ENCODE measurements at places on chromosomes 13 and 19.

GRCh38 chr13:51246025-51246417, 23.8 kb downstream of the FAM124A start:
- no peak for DNase-seq

DNA sequence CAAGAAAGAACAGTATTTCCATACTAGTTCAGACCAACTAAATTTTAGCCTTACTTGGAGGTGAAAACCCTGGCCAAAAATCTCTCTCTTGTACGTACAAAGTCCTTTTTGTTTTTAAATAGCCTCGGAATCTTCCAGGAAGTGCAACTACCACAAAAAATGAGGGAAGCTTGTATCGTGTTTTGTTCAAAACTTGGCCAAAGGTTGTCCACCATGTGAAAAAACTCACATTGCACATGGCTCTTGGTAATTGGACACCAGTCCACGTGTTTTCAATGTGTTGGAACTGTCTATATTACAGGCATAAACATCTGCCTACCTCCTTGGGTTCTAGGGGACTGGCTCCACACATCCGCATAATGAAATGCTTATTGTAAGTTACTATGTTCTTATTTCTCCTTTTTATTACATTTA, 15.2 kb upstream of the STRN4 start:
- DNase-seq, result no peak

DNA sequence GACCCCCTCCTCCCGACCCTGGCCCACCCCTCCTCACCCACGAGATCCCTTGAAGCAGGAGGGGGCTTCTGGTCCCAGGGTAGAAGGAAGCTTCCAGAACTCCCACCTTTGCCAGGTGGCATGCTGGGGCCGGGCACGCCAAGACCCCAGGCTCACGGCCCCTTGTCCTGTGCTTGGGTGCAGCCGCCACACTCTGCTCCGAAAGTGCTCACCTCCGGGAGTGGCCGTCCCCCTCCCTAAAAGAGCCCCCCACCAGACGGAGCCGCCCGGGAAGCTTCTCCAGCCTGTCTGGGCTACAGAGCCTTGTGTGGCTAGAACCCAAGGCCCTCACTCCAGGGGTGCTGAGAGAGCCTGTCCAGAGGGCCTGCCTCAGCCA, 1.8 kb upstream of the EFNA2 start:
- no peak for DNase-seq

GRCh38 chr13:26899202-26899601, 138.6 kb upstream of the GPR12 start:
- no peak for DNase-seq

GRCh38 chr13:48930918-48931317, 44.8 kb upstream of the FNDC3A start:
- no peak for DNase-seq

DNA sequence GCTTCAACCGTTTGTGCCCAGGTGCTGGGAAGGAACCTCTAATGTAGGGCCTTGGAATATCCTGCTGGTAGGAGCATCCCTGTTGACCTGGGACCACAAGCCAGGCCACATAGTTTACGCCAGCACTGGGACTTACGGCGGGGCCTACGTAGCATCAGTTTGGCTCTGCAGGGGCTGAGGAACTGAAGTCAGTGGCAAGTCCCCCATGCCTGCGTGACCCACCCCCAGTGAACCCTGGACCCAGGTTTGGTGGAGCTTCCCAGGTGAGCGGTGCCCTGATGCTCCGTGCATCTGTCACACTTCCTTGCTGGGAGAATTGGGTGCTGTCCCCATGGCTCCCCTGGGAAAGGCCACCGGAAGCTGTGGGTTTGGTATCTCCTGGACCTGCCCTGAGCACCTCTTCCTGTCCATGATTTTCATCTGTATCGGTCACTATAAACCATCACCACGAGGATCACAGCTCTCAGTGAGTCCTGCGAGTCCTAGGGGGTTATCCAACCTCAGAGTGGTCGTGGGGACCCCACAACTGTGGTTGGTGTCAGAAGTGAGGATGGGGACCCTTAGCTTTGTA, 9.9 kb downstream of the SIGLEC11 start:
- DNase-seq, result no peak

- DNase-seq, result no peak
Measured at GRCh38 chr19:15367439-15367838, 12.1 kb downstream of the AKAP8 start.

DNA sequence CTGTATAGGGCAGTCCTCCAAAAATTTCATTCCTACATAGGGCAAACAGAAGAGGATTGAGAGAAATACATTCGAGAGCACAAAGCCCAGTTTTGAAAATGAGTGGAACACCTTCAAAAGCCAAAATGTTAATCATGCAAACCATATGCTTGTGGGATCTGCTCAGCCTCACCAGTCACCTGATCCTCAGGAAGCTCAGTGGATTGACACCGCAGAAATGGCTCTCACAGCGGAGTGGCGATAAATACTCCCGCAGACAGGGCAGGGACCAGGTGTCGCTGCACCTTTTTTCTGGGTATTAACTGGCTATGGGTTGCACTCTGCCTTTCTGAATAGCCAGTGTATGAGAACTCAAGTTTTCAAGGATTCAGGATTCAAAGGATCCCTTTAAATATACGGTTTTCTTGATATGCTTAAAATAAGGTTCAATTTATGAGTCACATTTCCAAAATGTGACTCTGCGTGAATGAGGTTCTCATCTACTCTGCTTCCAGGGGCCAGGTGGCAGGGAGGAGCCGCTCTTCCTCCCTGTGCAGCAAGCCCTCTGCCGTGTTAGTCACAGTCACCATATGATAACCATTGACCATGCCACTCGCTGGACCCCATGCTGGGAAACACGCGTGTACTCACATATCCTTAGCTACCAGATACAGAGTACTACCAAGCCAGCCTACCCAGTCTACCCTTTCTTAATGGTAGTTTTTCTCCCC, 18.3 kb upstream of the DHRS12 start:
- no peak for DNase-seq

DNA sequence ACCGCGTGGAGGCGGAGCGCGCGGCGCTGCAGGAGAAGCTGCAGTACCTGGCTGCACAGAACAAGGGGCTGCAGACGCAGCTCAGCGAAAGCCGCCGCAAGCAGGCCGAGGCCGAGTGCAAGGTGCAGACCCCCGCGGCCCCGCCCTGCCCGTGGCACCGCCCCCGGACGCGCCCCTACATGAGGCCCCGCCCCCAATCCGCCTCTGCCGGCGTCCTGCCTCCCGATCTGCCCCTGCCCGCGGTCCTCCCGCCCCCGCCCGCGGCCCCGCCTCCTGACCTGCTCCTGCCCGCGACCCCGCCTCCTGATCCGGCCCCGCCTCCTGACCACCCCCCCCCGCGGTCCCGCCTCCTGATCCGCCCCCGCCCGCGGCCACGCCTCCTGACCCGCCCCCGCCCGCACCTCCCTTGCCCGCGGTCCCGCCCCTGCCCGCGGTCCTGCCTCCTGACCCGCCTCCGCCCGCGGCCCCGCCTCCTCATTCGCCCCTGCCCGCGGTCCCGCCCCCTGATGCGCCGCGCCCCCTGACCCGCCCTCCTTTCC, 11.7 kb downstream of the PRR36 start:
- DNase-seq, result peak; percentile 87

DNA sequence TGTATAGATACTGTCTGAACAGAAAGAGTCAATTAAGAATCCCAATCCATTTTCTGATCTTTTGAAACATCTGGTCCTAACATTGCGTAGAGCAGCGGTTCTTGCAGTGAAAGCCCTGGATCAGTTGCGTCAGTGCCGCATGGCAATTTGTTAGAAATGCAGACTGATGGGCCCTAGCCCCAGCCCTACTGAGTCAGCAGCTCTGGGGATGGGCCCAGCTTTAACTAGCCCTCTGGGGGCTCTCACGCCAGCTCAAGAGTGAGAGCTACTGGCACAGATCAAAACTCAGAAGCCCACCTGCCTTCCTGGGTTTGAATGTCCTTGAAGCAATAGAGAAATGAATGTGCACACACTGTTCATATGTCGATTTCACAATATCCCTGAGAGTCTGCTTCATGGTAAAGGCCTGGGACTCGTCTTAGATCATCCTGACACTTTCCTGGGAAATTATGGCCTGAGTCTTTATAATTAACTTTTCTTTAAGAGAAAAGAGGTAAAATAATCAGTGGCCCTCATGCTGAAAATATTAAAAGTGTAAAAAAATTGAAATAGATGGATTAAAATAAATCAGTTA, 206.8 kb upstream of the TMTC4 start:
- no peak for DNase-seq

GRCh38 chr13:26498656-26499601, 58.6 kb upstream of the WASF3 start:
- DNase-seq, result no peak

DNA sequence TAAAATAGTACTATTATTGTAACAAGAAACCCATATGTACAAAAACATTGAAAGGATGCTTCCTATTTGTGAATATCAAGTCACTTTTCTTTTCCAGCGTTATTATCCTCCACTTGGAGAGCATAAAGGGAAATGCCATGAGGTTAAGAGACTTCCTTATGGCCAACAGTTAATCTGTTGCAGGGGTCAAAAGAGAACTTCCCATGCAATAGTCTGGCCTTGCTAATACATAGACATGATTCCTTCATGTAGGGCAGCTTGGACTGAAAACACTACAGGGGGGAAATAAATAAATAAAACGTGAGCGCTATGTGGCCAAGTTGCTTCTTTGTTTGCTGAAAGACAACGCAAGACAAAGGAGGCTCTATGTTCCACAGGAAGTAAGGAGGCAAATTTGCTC, 269.1 kb upstream of the EDNRB start:
- no peak for DNase-seq

GRCh38 chr19:821825-822503, at the start of gene PLPPR3:
PLPPR3 (minus strand) TSS chr19:821955; CDS start chr19:821559, 396 bp downstream.
- DNase-seq, result no peak

DNA sequence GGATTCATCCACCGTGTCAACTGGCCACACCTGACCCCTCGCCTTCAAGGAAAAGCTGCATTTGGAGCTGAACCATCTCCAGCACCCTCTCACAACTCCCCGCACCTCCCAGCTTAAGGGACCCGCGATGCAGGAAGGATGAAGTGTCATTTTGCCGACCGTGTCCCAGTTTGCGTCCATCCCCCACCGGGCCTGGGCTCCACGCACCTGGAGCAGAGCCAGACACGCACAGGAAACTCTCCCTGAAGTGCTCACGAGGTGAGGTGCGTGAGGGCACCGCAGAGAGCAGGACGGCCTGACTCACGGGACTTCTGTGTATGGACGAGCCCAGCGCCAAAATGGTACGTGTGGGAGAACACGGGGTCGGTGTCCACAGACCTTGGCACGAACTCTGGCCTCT, 7.2 kb downstream of the SHC2 start:
- no peak for DNase-seq

DNA sequence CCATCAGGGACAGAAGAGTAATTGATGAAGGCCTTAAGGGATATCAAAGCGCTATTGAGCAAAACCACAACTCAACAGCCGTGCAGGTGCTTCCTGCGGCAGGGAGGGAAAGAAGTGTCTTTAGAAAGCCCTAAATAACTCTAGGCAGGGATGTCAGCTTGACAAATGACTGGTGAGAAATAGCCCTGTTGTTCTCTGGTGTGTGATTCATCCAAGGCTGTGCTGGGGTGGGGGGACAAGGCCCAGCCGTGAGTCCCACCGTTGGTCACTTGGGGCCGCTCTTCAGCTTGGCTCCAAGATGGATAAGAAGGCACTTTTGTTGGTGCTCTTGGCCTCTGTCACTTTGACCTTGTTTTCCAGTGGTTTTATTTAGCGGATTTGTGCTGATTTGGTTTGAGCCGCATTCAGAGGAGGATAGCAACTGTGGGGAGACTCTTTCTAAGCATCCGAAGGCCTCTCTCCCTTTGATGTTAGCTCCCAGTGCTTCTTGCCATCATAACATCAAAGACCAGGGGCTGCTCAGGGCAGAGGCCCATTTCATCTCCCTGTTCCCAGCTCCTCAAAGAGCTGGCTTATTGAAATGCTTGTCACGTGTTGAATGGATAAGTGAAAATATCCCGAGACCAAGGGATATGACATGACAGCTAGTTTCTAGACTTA, 130.3 kb upstream of the SERP2 start:
- DNase-seq, result no peak
